ENCODE measurements at places on chromosomes 7 and 10.

- no peak for DNase-seq
These were observed 83.0 kb downstream of the ARL4A start for GRCh38 chr7:12770227-12770975.

DNA sequence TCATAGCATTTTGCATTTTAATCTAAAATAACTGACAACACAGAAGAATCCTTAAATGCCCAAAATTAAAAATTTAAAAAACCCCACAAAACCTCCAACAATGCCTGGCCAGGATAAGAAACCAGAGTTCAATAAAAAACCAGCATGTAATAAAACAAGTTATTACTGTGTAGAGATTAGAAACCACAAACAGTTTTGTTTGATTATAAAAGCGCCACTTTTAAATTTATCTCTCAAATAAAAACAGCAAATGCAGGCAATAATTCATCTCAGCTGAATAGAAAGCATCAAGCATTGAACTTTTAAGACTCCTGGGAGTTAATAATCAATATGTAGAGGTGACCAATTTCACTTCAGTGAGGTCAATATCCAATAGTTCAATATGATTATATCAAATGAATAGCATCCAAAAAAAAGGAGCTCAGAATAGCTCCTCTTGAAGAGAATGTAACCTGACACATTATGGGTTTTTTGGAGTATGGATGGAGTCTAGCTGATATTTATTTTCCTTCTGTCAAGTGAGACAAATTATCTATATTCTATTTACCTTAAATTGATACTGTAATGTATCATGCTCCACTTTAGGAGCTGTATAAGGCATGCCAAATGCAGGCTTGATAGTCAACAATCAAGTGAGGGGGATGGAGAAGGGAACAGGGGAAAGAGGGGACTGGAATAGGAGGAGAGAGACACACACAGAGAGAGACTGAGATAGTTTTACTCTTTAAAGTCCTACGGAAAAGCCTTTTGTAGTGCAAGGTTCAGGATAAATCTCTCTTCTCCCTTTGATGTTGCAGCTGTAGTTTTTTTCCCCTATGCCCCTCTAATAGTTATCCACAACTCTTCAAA, 130.9 kb downstream of the RSU1 start:
- no peak for DNase-seq

GRCh38 chr10:84147347-84147746, 8.0 kb downstream of the GHITM start:
- no peak for DNase-seq

GRCh38 chr10:19499291-19499770, 316.9 kb upstream of the PLXDC2 start:
- DNase-seq = no peak

DNA sequence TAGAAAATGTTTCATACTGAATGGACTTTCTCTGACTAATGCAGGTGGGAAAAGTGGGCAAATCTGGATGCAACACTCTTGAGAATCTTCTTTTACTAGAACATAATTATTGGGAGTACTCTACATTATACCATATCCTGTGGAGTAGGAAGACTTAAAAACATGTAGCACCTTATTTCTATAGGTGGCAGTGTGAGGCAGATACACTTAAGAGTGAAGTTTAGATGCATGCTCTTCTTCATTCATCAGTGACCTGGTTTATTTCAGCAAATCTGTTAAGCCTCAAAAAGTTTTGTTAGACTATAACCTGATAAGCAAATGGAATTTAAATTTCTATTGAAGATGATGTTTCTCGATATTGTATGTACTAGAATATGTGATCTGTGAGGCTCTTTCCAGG, 1087.1 kb upstream of the LRRN3 start:
- DNase-seq = no peak

DNA sequence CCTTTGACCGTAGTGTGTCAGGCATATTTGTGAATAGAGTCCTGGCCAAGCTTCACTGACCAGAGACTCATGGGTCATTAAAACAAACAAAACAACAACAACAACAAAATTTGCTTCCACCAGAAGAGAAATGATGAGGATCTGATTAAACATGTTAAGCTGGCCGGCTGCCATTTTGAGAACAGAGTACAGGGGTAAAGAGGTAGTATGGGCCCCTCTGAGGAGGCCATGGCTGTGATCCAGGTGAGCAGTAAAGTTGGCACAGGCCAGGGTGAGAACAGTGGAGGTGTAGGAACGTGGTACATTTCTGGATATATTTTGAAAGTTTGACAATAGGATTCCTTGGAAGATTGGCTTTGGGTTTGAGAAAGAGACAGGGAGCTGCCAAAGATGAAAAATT, 252.5 kb downstream of the TWIST1 start:
- DNase-seq = no peak

GRCh38 chr7:17965603-17966002, 25.3 kb upstream of the SNX13 start:
- DNase-seq = no peak

GRCh38 chr7:6090738-6091505, 59.7 kb downstream of the ANKRD61 start:
- DNase-seq = no peak

DNA sequence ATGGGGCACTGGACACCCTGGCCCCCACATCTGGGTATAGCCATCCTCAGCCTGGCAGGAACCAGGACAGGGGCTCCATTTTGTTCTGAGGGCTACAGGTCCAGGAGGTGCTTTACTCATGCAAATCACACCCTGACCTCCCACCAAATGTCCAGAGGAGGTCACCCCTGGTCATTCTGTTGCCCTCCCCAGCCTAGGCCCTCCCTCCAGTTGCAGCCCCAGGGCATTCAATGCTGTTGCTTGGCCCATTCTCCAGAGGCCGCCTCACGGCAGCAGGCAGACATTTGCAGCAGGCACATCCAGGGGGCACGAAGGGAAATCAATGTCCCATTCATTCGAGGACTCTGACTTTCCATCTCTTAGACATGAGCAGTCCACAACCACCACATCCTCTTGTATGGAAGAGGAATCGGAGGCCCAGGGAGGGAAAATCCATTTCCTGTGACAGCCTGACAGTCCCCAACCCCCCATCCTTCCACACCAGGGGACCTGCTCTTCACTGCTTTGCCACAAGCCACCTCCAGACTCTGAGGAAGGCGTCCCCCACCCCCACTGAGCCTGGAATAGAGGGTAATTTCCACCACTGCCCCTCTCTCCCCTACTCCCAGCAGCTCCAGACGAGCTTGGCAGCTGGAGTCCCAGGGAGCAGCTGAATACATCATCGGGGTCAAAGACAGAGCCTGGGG, 76.2 kb upstream of the UNC5B start:
- no peak for DNase-seq

GRCh38 chr10:52172581-52172980, 141.5 kb upstream of the DKK1 start:
- no peak for DNase-seq

- DNase-seq = no peak
These were observed 35.6 kb downstream of the PITRM1 start for GRCh38 chr10:3136763-3137611.

DNA sequence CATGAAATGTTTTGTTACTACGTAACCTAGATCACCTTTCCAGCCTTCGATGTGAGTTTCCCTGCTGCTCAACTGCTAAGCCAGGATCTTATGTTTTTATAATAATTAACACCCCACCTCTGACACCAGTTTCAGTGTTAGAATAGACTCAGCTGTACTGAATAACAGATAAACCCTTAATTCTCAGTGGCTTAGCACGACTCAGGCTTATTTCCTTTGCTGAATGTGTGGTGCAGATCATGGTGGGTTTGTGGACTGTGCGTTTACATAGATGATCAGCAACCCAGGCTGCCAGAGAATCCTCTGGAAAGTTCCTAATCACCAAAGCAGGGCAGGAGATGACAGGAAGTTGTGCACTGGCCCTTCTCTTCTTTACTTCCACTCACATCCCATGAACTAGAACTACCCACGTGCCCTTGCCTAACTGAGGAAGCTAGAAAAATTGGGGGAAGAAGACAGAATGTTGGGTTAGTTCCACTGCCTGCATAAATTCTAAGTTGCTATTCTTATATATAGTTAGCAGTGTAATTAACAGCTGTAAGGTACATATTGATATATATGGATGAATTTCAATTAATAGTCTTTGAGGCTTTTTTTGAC, 111.8 kb downstream of the MAPK8 start:
- DNase-seq = no peak

DNA sequence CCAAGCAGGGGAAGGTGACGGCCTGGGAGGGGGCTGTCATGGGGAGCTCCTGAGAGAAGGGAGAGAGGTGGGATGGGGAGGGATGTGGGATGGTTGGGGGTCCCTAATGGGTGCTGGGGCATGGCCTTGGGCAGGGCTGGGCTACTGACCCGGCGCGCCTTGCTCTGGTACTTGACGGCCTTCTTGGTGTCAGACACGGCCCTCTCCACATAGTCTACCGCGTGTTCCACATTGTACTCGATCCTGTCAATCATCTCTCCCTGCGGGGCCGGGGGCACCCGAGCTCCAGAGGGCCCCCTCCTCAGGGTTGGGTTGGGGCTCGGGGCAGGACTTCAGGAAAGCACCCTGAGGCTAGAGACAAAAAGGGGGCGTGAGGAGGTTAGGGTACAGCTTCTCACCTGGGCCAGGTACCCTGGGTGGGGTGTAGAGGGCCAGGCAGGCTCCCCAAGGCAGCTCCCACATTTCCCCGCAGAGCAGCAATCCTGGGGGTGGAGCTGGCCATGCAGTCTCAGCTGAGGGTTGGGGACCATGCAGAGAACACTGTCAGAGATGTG, 17.3 kb downstream of the BUD23 start:
- DNase-seq = no peak

GRCh38 chr10:13684806-13685482, 98.2 kb downstream of the PRPF18 start:
- DNase-seq = no peak

DNA sequence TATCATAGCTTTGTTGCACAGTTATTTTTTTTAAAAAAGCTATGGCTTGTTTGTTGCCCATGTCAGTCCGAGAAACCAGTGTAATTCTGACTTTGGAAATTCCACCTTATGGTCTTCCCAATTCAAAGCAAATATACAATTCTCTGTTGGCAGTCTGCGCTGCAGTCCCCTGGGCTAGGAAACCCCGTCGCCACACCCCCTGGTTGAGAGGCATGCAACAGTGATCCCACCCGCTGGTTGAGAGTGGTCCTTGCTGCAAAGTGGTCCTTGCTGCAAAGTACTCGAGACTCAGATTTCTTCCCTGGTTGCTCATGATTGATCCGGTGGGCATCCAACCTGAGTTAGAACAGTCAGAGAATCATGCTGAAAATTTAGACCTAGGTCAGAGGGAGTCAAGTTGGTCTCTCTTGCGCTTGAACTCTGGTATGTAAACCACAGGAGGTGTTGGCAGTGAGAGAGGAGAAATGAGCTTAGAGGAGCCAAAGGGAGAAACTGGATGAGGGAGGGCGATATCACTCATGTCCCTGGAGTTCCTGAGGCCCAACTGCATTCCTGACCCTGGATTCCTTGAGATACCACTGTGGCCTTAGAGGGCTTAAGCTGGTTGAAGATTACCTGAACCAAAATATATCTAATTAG, 45.0 kb upstream of the STK17A start:
- DNase-seq = no peak

DNA sequence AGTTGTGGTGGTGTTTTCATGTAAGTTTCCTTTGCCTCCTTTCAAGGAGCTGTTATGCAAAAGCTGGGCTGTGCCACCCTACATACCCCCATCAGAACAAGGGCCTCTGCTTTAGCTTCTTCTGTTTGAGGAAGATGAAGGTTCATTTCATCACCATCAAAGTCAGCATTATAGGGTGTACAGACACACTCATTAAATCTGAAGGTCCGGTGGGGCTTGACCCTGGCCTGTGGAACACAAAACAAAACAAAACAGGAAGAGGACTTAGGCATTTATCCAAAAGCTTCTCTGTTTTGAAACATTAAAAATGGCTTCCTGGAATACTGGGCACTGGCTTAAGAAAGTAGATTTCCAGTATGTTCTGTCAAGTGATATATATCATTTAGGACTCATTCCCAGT, 15.8 kb downstream of the POLR3A start:
- no peak for DNase-seq

DNA sequence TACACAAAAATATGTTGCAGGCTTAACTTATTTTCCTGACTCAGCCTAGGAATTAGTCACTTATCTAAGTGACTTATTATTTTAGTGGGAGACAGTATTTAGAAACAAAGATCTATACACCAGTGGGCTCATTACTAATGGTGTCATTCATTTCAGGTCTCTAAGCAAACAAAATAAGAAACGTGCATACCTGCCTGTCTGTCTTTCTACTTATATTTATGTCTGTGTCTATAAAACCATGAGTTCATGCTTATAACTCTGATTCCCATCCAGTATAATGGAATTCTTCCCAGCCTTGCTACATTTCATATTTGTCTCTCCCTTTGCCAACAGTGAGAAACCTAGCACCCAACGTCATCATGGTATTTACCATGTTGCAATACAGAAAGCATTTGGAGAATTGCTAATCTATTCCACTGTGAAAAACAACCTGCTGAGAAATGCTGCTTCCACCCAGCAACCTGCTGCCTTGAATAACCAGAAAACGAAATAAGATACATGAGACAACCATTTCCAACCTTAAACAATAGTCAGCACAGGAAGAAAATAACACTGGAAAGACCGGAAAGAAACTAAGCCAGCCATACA, 501.0 kb downstream of the GLRX3 start:
- no peak for DNase-seq
